Stimulated activated CD8-positive, alpha-beta memory T cell treated with anti-CD3 and anti-CD28 coated beads, Interleukin-7, amount 100 ng/mL, for 48 hours (primary cell): ENCODE measurements at places on chromosomes 3 and 15.
A peak's percentile ranks its signal among the peaks of the same experiment; 100 is the strongest.

GRCh38 chr3:191355406-191355805 lies 25.1 kb upstream of the UTS2B start:
- no peak for DNase-seq

- DNase-seq = no peak
These were observed 150.7 kb downstream of the TMCO5A start for GRCh38 chr15:38085114-38085513.

DNA sequence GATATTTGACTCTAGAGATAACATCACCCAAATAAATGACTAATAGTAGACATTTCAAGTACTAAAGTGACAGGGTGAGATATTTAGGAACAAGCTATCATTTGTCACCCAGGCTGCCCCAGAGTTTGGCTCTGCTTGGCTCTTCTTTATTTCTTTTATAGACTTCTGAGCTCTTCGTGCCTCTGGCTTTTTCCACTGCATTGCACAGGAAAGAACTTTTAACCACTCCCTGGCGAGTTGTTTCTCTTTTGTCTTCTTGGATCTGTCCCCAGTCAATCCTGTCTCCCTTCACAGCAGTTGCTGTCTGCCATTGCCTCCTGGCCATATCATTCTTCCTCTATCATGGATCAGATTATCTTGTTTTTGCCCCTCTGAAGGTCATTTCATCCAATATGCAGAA lies 339.2 kb upstream of the DCBLD2 start:
- no peak for DNase-seq

GRCh38 chr3:54862526-54862925 lies 65.3 kb downstream of the LRTM1 start:
- DNase-seq = no peak

DNA sequence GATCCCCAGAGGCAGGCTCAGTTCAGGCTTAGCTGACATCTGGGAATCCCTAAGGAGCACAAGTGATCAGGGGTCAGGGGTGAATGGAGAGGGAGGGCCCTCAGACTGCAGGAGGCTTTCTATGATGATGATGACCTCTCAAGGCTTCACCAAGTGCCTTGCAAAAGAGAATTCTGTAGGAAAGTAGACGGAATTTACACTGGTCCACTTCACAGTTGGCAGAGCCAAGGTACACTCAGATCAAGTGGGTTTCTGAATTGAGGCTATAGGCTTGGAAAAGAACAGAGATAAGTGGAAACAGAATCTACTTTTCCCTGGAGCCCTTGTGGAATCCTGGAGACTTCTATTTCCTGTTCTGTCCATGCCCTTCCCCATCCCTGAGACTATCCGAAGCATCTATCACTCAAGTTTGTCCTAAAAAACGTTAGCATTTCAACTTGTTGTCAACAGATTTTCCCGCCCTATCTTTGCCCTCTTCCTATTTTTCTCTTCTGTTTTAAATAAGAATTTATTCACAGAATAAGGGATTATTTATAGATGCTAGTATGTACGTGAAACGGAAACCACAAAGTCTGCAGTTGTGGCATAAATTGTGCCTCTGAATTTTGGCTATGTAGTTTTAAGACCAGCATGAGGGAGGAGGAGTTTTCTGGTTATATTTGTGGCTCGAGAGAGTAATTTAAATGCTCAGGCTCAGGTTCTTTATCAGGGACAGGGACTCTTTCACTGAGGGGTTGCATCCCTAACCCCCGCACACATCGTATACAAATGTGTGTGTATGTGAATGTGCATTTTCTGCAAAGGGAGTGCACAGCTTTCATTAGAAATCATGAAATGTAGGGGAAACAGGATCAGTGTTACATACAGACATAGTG lies 12.8 kb downstream of the GCSAM start:
- no peak for DNase-seq

GRCh38 chr3:77137559-77137958 lies 97.7 kb downstream of the ROBO2 start:
- no peak for DNase-seq

- DNase-seq = no peak
These were observed 208.5 kb downstream of the LPP start for GRCh38 chr3:188362405-188362831.

GRCh38 chr3:8103954-8104353 lies 397.7 kb upstream of the LMCD1 start:
- DNase-seq = no peak

GRCh38 chr3:58514405-58514804 lies 22.5 kb downstream of the KCTD6 start:
- DNase-seq = no peak

- DNase-seq = no peak
These were observed 32.2 kb upstream of the BCL6 start for GRCh38 chr3:187777331-187777941.

- DNase-seq = no peak
These were observed 424.1 kb downstream of the ZNF385D start for GRCh38 chr3:21326704-21327475.

- DNase-seq = peak; percentile 73
These were observed 106.5 kb downstream of the TPRA1 start for GRCh38 chr3:127483902-127484591.

- DNase-seq = no peak
These were observed 115.4 kb downstream of the UBE3A start for GRCh38 chr15:25323420-25323819.

DNA sequence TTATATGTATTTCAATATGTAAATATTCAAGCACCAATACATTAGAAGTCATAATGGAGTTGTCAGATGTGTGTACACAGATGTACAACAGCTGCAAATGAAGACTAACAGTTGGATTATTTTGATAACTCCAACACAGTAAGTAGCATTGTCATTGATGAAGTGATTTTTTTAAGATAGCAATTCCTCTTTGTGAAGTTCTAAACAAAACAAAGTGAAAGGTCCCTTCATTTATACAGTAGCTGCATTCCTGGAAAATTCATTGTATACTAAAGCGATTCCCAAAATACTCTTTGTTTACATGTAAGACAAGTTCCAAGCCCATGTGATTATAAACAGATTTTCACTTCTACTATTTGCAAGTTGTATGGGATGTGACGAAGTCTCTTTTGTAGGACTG lies 114.7 kb downstream of the B3GALNT1 start:
- DNase-seq = no peak

GRCh38 chr3:133676336-133677118 lies 14.8 kb upstream of the TOPBP1 start:
- DNase-seq = no peak

- no peak for DNase-seq
These were observed 28.4 kb upstream of the ST3GAL6 start for GRCh38 chr3:98734735-98735134.

- no peak for DNase-seq
These were observed 17.2 kb downstream of the CHCHD6 start for GRCh38 chr3:126721246-126721645.

DNA sequence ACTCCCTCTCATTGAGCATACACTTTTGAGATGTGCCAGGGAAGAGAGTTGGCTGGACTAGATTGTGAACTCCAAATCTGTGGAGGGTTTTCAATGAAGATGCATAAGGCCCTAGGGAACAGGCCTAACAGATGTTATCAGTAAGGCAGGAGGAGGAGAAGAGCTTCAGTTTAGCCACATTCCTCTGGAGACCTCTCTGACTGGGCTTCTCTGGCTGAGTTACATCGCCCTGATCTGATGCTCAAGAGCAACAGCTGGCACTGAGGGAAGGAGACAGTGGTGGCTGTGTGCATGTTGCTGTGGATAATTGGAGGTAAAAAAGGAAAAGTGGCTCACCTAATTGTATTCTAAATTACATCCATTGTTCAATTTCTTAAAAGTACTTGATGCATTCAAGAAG lies 206.4 kb upstream of the CFAP20DC start:
- no peak for DNase-seq

GRCh38 chr3:196501316-196502044 lies 2.1 kb downstream of the RNF168 start:
- no peak for DNase-seq

DNA sequence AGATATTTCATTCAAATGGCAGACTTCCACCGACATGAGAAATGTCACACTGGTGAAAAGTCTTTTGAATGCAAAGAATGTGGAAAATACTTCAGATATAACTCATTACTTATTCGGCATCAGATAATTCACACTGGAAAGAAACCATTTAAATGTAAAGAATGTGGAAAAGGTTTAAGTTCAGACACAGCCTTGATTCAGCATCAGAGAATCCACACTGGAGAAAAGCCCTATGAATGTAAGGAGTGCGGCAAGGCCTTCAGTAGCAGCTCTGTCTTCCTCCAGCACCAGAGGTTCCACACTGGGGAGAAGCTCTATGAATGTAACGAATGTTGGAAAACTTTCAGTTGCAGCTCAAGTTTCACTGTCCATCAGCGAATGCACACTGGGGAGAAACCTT lies 8.6 kb upstream of the ZNF621 start:
- no peak for DNase-seq

GRCh38 chr15:76866716-76867321 lies 38.3 kb downstream of the SCAPER start:
- no peak for DNase-seq

DNA sequence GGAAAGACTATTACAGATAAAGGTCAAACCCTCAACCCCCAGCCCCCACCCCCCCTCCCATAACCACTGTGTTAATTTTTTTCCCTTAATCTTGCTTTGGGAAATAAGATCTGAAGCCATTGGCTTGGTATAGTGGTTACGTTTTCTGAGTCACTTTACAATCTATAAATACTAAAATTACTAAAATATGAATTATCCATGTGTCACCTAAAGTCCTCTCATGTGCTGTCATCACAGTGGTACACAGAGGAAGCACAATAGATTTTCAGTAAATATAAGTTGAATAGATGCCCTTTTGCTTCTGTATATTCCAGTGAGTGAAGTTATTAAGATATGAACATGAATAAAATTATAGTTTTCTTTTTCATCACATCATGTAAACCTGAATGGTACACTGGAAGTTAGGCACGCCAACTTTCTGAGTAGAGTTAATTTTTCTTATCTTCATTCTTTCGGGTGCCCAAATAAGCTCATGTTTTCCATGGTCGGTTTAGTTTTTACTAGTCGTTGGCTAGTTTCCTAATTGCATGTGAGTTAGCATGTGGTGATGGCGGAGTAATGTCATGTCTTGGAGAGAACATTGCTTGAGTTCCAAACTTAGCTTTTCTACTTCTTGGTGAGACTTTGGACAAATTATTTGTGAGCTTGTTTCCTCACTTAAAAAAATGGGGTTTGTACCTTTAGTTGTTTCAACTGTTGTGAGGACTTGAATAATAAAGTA lies 11.5 kb downstream of the PPP4R2 start:
- no peak for DNase-seq

DNA sequence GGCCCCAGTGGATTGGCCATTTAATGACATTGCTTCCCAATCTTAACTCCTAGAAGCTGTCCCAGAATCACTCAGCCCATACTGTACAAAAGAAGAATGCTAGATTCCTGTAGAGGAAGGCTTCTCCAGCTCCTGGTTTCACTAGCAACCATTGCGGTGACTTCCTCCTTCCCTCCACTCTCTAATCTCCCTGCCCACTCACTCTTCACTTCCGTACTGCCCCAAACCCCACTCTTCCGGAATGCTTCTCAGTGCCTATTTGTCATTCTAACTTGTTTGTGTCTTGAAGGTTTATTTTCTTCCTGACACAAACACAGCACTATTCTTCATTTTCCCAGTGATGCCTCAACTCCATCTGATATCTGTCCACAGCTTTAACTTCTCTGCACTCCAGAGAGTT lies 97.1 kb upstream of the SPATA16 start:
- no peak for DNase-seq

- no peak for DNase-seq
These were observed 106.6 kb downstream of the APBA2 start for GRCh38 chr15:28992336-28992864.

DNA sequence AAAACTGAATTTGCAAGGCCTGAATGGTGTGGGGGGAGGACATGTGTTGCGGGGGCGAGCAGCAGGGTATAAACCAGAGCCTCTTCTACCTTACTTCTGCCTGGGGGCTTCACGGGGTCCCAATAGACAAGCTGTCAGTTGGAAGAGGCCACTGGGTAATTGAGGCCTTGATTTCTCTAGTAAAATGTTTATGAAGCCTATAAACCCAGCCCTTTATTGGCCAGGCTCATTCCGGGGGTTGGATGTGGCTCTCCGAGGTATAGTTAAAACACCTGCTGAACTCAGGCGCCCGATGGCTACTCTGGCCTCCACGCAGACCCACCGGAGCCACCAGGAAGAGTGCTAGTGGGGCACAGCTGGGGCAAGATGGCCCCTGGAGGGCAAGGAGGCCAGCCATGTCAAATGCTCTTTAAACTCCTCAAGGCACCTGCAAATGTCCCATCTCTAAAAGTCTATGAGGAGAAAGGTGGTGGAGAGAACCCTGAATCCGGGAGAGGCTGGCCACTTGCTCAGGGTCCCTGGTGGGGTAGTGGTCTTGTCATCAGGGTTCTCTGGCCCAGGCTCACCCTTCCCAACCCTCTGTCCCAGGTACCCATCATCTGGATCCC lies 34.3 kb downstream of the IGDCC3 start:
- DNase-seq = no peak

DNA sequence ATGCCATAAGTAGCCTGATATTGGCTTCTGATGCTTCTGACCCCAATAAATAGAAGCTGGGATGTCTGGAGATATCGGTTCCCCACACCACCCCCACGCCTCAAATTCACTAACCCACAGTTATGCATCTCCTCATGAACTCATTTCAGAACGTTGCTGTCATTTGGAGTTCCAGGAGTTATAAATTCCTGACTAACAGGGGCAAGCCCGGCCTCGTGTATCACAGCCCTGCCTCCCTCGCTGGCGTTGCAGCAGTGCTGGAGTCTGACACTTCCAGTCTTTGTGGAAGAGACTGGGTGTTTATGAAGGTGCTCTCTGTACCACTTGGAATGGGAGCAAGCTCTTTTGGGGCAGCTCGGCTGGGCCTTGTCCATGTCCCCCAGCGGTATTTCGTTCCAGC lies 101.0 kb downstream of the ANP32A start:
- DNase-seq = no peak

GRCh38 chr3:173690542-173691180 lies 293.1 kb downstream of the NLGN1 start:
- DNase-seq = no peak

DNA sequence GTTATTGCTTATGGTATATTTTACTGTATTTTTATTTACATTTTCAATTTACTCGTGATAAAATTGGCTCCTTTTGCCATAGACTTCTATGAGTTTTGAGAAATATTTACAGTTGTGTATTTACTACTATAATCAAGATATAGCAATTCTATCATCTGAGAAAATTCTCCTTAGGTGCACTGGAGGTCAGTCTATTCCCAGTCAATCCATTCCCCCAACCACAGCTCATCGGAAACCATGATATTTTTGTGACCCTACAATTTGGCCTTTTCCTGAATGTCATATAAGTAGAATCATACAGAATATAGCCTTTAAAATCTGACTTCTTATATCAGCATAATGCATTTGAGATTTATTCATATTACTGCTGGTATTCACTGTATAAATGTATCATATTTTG lies 114.7 kb upstream of the LRTM1 start:
- no peak for DNase-seq

DNA sequence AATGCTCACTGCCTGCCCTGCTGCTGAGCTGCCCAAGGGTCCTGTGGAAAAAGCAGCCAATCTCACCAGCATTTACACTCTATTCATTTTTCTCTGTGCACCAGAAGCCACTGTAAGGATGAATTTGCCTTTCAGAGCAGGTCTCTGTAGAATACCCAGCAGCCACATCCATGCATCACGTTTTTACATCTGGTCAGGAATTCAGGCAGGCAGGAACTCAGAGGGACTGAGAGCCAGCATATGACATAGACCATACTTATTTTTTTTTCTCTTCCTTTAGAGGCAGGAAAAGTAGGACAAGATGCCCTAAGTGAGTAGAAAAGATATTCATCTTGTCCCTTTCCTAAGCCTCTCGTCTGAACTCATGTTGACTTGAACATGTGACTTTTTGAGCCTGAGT lies 292.7 kb downstream of the EPHB1 start:
- DNase-seq = no peak

- DNase-seq = no peak
These were observed 6.1 kb upstream of the USP8 start for GRCh38 chr15:50418041-50418583.
